Stimulated activated CD4-positive, alpha-beta T cell treated with anti-CD3 and anti-CD28 coated beads, TNF-alpha, amount 100 ng/mL, for 4 hours (primary cell): ENCODE measurements at places on chromosomes 3 and 15.

- DNase-seq: no peak
Measured at GRCh38 chr3:78926523-78926922, 841.3 kb downstream of the ROBO1 start.

- no peak for DNase-seq
Measured at GRCh38 chr3:84318273-84318809, 640.4 kb upstream of the CADM2 start.

DNA sequence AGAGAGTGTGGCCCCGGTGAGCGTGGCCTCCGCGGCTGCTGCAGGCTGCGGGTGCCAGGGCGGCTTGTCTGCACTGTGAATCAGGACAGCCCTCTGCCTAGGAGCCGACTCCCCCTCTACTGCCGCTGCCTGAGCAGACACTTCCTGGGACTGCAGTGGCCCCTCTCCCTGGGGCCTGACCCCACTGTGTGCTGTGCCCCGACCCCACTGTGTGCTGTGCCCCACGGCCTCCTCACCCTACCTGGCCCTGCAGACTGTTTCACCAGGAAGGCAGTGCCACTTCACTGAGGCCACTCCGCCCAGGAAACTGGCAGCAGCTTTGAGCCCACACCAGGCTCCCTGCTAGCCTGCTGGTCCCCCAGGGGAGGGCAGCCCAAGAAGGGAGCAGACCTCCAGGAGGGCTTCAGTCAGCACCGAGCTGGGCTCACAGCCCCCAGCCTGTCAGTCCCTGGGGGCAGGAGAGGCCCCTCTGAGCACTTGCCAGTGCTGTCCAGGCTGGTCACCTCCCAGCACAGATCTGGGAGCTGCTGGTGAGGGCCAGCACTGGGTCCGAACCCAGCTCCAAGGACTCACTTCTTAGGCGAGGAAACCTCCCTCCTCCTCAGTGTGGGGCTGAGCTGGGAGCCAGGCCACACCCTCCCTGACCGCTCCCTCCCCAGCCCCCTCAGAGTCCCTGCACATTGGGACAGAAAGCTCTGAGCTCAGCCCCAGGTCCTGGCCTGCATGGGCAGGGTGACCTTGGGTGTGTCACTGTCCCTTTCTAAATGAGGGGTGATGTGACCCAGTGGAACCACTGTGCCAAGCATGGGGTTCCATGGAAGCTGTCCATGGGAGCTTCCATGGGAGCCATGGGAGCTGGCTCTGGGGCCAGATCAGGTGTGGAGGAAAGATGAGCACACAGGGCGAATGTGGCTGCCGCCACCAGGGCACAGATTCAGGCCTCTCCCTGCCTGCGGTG lies 56.8 kb downstream of the DNAJB8 start:
- no peak for DNase-seq

GRCh38 chr15:71596672-71597071 lies 213.7 kb upstream of the NR2E3 start:
- DNase-seq: no peak
